Fibroblast of the conjunctiva (primary cell): ENCODE measurements at places on chromosomes 5 and 9.

DNA sequence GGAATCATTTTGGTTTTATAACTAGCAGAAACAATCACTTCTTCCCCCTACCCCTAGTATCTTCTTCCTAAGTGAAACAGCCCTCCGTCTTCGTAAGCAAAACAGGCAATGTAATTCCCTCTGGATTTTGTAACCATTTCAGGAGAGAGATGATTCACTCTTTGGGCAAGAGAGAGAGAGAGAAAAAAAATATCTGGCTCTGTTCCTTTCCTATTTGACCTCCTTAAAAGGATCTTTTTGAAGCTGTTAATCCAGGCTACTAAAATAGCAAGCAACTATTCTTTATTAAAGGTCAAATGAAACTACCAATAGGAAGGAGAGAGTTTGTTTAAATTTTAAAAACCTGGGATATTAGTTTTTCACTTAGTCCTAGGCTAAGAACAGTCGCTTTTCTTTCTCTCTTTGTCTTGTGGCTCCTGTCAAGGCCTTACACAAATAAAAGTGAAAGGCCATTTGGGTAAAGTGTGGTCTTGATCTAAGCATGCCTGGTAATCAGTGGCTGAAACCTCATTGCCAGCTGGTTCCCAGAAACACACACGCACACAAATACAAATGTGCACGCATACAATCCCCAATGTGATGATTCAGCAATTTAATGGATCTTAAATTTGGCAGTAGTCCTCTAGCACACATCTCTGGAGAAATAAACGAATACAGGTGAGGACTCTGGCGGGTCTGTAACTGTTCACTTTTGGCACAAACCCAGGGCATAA lies 70.2 kb downstream of the PRUNE2 start:
- peak; percentile 90 for DNase-seq

GRCh38 chr9:127825319-127826051 lies 22.8 kb downstream of the FPGS start:
- DNase-seq: no peak

DNA sequence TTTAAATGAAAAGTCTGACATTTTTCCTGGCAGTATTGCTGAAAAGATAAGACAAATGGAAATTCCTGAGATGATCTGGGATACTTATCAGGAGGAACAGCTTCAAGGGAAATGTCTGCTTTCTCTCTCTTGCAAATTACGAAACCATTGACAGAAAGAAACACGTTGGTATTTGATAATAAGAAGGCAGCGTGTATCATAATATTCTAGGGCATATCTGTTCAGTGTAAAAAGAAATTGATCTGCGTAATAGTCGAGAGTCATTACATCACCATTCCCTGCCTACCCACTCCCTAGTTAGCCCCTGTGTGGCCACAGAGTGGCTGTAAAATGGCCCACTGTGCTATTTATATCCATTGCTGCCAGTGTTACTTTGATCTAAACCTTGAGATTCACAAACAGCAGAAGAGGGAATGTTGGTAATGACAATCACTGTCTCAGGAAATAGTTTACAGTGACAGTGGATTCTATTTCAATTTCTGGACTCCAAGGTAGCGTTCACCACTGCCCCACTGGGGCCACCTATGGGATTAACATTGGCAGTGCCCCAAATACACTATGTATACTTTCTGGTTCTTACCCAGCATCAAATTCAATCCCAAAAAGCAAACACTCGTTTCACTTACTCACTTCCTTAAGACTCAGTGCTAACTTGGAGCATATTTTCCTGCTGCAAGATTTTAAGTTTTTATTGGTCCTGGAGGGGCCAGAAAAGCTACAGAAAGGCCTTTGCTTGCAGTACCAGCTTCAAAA lies 133.4 kb upstream of the GAS1 start:
- no peak for DNase-seq

DNA sequence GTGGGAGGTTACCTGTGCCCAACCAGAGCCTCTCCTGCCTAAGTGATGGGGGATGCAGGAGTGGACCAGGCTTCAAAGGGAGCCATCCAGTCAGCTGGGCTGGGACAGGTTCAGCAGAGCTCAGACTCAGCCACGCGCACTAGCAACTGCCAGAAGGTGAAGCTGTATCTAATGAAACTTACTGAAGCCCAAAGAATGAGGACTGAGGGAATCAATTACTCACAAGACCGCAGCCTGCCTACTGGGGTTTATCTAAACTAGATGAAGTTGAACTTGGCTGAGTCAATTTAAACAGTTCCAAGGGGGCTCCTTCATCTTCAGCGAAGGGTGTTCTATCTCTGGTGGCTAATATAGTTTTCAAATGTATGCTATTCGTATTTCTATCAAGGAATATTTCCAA lies 11.4 kb downstream of the HAND1 start:
- no peak for DNase-seq

DNA sequence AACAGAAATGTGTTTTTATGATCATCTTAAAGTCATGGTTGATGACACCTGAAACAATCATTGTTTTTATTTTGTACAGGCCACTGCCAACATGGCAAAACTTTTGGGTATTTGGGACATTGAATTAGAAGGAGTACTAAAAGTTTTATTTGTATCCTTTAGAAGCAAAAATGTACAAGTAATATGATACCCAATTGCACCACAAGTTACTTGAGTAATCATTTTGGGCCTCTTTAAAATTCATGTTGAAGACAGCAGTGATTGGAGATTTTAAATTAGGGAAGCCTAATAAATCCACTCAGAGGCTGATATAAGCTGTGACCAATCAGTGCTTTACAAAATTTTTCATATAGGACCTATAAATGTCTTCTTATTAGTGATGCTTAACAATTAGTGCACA lies 212.9 kb downstream of the MARCHF11 start:
- DNase-seq: no peak

DNA sequence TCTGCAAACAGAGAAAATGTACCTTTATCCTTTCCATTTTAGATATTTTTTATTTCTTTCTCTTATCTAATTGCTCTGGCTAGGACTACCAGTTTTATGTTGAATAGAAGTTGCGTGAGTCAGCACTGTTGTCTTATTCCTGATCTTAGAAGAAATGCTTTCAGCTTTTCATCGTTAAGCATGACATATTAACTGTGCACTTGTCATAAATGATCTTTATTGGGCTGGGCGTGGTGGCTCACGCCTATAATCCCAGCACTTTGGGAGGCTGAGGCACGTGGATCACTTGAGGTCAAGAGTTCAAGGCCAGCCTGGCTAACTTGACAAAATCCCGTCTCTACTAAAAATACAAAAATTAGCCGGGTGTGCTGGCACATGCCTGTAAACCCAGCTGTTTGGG lies 8.2 kb upstream of the ECM2 start:
- no peak for DNase-seq

DNA sequence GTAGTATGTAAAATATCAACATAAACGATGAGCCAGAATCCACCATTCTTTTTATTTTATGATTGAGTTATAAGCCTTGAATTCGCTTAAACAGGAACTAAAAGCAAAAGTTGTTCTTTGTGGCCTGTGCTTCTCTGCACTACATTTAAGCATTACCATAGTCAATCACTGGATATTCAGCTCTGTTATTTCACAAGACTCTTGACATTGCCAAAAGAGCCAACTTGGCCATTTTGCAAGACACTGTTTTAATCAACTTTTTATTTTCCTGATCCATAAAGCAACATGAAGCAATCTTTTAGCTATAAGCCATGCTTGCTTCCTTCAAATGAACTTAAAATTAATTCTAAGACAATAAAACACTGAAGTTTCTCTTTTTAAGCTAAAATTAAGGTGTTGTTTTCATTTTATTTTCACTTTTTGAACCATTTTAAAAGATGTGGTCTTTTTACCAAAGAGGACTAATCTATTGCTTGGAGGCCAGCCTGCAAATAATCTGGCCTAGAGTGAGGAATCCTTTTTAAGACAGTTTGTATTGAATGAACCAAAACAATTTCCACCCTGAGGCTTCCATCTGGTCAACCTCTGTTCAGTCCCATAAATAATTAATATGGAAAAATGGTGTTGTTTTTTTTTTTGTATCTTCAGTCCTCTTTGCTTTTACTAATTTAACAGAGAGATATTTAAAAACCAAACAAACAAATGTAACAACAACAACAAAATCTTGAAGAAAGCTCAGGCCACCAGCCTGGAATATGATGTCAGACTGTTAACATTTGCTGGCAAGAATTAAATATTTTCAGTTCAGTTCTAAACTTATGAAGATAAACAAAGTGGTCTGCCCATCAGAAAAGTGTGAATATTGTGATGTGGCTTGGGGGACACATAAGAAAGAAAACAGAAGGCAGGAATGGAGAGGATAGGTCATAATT lies 274.4 kb downstream of the MARCHF11 start:
- DNase-seq: peak; percentile 23

DNA sequence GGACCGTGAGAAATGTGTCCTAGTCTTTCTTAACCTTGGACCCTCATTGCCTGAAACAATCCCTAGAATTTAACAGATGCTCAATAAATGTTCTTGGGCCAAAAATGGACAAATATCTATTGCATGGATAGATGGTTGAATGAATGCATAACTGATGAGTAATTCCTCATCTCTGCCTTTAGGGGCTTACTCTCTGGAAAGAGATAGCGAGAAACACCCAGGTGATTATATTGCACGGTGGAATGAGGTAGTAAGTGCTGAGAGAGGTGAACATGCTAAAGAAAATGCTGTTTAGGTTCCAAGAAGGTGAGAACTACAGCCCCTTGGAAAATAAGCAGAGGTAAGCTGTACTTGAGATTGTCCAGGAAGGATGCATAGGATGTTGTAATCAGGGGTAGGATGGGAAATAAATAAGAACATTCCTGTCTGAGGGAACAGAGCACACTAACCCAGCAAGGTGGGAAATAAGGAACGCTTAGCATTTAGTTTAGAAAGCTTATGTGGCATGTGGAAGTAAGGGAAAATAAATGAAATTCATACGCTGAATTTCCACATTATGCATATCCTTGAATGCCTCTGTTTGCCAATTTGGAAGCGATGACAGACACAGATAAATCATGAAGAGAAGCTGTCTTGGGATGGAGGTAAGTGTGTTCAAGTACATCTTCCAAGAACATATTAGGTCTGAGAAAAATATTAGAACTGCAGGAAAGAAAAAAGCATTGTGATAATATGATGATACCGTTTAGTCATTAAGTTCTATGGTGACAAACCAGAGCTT lies 426.6 kb downstream of the ARHGEF28 start:
- DNase-seq: no peak

DNA sequence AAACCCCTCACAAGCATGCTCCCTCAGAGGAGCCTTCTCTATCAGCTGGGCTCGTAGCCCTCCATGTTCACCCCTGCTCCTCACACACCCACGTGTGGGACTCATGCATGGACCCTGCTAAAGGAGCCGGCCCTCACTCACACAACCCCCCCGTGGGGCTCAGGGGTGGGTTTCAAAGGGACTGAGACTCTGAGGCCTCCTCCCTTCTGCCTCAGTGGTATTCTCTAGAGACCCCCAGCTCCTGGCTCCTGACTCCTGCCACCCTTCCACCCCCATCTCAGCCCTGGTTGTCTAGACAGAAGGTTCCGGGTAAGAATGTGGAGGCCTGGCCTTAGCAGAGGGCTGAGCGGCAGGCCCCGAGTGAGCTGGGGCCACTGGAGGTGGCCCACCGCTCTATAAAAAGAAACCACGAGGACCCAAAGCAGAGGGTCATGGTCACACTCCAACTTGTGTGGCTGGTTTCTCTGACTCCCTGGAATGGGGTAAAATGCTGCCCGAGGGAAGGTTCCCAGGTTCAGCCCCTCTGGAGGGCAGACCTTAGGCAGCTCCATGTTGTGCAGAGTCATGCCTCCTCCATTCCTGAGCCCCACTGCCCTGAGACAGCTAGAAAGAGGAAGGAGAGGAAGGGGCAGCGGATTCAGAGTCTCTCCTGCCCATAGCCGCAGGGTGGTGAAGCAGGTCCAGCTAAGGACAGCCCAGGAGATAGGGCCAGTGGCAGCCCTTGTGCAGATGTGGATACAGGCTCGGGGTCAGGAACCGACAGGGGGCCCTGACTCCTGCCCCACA lies 10.8 kb downstream of the SEPTIN8 start:
- DNase-seq: no peak

GRCh38 chr5:50647726-50648125 lies 18.7 kb upstream of the PARP8 start:
- DNase-seq: no peak

DNA sequence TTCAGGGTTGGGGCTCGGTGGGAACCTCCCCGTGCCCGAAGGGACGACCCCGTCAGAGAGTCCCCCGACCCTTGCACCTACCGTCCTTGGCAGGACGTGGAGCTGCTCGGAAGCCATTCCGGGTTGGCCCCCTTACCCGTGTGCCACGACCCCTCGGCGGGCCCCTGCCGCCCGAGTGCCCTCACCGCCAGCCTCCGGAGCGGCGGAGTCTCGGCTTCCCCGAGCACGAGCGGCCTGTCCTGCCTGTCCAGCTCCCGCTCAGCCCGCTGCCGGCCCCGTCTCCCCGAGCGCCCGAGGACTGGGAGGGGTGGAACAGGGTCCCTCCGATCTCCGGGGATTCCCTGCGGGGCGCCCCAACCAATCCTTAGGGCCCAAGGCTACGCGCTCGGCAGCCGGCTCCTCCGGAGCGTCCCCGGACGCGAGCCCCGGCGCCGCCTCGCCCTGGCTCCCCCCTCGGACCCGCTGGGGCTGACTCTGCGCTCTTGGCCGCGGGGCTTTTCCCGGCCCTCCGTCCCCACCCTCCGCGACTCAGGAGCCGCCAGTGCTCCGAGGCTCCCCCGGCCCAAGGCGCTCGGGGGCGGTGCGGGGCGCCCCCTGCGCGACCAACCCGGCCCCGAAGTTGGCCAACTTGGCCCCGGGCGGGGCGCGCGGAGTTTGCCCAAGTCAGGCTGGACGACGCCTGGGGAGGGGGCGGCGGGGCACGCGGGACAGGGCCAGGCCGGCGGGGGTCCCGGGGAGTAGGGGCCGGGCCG lies 654 bp downstream of the ADAMTS2 start:
- no peak for DNase-seq

- DNase-seq: no peak
Measured at GRCh38 chr5:133200256-133200655, 148.4 kb downstream of the HSPA4 start.

DNA sequence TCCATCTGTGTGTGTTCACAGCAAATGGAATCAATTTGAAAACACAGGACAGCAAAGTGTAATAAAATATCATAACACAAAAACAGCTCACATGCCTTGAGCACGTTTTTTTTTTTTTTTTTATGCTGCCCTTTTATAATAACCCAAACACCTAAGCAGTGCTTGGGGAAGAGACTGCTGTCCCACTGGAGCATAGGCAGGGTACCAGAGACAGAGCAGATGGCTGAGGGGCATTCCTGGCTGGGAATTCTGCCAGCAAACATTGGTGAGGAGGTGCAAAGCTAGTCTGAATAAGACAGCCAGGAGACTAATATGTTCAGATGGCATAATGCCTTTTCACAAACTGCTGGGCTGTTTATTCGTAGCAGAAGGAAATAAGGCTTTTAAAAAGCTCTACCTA lies 58.1 kb upstream of the SV2C start:
- DNase-seq: no peak

- no peak for DNase-seq
Measured at GRCh38 chr5:52692039-52692438, 95.7 kb upstream of the ITGA1 start.
